IMR-90 (cell line): ENCODE measurements at places on chromosomes 3 and 15. TPM values are rescaled to one million over a fixed set of nuclear protein-coding genes. Genes with fewer than 3 reads are reported as not detected.

DNA sequence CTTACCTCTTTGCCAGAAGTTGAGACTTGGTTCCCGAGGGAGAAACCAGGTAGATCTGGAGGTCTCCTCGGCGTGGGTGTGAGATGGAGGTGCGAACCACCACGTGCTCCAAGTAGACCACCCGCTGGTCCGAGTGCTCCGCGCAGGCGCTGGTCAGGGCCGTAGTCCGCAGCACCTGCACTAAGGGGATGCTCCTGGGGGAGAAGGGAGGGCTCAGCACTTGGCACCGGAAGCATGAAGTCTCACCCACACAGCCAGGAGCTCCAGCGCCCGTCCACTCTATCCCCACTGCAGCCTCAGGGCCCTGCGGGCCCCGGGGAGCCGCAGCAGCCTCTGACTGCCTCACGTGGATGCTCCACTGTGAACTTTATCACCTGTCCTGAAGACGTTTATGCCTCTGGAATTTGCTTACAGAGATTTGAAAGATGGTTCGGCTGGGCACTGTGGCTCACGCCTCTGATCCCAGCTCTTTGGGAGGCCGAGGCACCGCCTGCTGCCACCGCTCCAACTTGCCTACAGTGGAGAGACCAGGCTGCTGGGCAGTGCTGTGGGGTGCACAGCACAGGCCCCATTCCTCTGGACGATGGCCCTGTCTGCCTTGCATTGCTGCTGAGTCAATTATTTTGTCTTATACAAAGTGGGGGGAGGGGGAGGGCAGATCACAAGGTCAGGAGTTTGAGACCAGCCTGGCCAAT is 75.4 kb upstream of the SNRPA1 start:
- no peaks in the 10 kb centered on the region for H3K4me1 ChIP-seq
- H3K4me3 ChIP-seq: no peak overlapping the region
- no peak for DNase-seq
- H3K27me3 ChIP-seq: peaks cover 24% of the 10 kb centered on the region
- no peak overlapping the region for H3K27ac ChIP-seq

DNA sequence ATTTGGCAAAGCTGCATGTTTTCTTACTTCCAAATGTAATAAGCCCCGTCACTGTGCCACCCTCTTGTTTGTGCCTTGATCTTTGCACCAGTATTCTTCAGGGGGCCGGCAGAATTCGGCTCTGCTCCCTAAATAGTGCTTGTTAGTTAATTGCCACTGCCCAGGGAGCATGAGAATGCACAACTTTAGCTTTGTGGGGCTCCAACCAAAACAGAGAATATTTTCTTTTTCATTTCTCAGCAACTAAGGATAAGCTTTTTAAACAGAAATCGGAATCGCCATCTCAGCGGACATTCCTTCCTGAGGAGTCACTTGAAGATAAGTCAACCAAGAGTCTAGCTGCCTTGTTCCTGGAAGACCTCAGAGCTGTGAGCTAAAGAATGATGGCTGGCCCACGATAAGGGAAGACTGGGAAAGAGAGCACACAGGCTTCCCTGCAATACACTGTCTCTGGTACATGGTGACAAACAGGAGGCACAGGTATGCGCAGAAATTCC is 106.0 kb downstream of the LRIG1 start:
- H3K36me3 ChIP-seq: peaks cover 60% of the 10 kb centered on the region
- peaks cover 13% of the 10 kb centered on the region for H3K4me1 ChIP-seq
- DNase-seq: peak; percentile 71
- no peaks in the 10 kb centered on the region for H3K27me3 ChIP-seq

GRCh38 chr3:133944181-133944580 is 48.5 kb upstream of the RAB6B start:
- H3K27ac ChIP-seq: peak overlapping the region; percentile 36
- H3K27me3 ChIP-seq: no peaks in the 10 kb centered on the region
- peak; percentile 81 for DNase-seq
- no peak overlapping the region for H3K4me3 ChIP-seq
- peaks cover 21% of the 10 kb centered on the region for H3K4me1 ChIP-seq

DNA sequence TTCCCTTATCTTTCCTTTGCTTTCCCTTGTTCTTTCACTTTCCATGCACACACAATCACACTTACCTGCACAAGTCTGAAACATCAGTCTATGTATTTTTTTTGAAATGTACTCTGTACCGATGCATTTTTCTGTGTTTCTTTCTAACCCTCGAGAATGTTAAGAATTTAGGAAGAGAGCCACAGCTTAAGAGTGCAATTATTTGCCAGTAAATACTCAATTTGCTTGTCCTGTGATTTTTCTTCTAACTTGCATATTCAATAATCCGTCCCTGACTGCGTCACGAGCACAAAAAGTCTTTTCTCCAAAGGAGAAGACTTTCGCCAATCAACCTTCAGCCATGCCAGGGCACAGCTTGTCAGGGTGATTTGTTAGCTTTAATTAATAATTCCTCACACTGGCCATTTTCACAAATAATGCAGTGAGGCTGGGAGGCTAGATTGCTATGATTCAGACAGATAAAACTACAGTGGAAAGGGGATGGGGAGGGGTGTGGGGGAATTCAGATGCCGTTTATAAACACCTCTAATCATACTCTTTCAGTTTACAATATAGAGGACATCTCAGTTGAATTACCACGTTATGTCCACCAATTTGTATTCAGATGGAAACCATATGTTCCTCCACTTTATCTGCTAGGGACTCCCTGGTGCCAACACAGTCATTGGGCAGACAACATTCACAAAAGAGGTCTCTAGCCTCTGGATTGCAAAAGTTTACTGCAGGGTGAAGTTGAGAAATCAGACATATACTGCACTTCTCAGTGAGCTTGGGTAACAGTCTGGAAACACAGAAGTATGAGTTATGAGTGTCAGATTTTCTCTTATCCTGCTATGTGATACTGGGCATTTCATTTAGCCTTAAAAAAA is 388.0 kb downstream of the ZBTB20 start:
- H3K4me1 ChIP-seq: no peaks in the 10 kb centered on the region; the same call in 1 of the 2 replicates
- peak; percentile 59 for DNase-seq
- H3K4me3 ChIP-seq: peak overlapping the region; percentile 25
- H3K27me3 ChIP-seq: no peaks in the 10 kb centered on the region

DNA sequence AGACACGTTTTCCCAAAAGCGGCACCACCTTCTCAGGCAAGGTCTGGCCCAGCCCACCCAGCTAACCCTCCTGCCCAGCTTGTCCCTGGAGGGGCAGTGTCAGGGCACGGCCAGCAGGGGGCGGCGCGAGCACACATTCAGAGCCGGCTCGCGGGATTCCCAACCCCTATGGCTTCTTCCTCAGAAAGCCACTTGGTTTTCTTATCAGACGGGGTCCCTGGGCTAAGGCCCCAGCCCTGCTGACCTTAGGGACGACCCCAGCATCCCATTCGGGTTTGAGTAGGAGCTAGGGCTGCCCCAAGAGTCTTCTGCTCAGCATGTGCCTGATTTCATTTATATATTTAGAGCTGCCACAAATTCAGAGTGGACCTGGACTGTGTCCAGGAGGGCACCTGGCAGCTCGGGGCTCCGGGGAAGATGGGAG is 14.5 kb downstream of the RLBP1 start:
- peak; percentile 57 for DNase-seq
- H3K4me1 ChIP-seq: no peaks in the 10 kb centered on the region; the same call in 1 of the 2 replicates
- H3K36me3 ChIP-seq: no peaks in the 10 kb centered on the region
- no peak overlapping the region for H3K27ac ChIP-seq

- no peaks in the 10 kb centered on the region for H3K27me3 ChIP-seq
- H3K36me3 ChIP-seq: no peaks in the 10 kb centered on the region
- no peak for DNase-seq
- no peak overlapping the region for H3K27ac ChIP-seq
- H3K4me3 ChIP-seq: no peak overlapping the region
Measured at GRCh38 chr3:123543950-123544349, 40.9 kb downstream of the HACD2 start.

DNA sequence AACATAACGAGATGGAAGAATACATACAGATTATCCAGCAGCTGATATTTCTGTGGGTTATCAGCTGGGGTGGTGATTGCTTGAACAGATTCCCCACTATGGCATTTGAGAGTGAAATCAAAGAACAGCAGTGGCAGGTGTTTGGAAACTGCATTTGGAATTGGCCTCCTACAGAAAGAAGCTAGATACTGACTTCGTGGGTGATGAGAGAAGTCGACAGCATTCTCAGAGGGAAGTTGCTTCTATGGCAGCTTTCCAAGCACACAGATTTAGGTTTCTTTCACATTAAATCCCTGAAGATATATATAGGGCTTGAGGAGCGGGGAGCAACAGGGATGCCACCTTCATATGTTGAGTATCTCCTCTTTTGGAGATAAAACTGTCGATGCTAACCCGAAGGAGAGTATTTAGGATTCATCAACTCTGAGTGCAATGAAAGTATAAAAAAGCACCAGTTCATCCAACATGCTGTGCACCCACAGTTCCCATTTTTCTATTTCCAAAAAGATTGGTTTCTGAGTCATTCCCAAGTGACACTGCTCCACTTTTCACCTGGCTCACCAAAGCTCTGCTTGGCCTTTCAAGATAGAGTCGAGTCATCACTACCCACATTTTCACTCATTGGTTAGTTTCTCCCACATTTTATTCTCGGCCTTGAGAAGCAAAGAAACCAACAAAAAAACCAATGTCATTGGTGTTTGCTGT is 579.8 kb upstream of the SUCLG2 start:
- H3K4me1 ChIP-seq: no peaks in the 10 kb centered on the region
- no peaks in the 10 kb centered on the region for H3K27me3 ChIP-seq
- no peak for DNase-seq

DNA sequence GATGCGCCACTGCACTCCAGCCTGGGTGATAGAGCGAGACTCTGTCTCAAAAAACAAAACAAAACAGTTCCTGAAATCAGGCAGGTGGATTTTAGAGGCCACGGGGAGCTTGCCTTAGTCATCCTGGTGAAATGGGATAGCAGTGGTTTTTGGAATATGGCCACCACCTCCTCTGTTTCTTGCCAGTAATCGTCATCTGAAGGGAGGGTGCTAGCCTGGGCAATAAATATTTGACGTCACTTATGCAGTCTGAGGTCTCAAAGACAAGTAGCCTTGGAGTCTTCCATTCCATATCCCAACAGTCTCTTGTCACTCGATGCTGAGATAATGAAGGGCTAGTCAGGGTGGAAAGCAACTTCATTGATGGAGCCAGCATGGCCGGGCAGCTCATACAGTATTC is 55.2 kb downstream of the KCNAB1 start:
- H3K4me1 ChIP-seq: no peaks in the 10 kb centered on the region
- H3K4me3 ChIP-seq: no peak overlapping the region
- H3K27ac ChIP-seq: no peak overlapping the region
- DNase-seq: peak; percentile 27
- H3K27me3 ChIP-seq: peaks cover 1% of the 10 kb centered on the region; the same call in 1 of the 2 replicates

GRCh38 chr15:38842226-38842625 is 277.6 kb upstream of the RASGRP1 start:
- no peak for DNase-seq
- peaks cover 22% of the 10 kb centered on the region for H3K4me1 ChIP-seq
- H3K4me3 ChIP-seq: no peak overlapping the region
- H3K36me3 ChIP-seq: no peaks in the 10 kb centered on the region
- no peaks in the 10 kb centered on the region for H3K27me3 ChIP-seq

DNA sequence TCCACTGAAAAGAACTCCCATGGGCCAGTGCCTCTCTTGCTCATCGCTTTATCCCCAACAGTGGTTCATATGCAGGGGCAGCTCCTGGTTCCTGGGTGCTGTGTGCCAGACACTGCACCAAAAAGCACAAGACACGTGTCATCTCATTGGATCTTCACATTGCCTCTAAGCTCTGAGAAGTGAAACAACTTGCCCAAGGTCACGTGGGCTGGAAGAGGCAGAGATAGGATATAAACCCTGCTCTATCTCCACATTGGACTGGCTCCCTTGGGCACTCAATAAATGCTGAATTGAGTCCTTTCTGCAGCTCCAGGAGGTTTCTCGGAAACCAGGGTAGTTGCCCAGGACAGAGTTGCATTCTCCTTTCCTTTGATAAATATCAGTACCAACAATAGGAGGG is 88.1 kb downstream of the SRGAP3 start:
- no peaks in the 10 kb centered on the region for H3K36me3 ChIP-seq
- no peak for DNase-seq
- H3K4me3 ChIP-seq: no peak overlapping the region
- H3K4me1 ChIP-seq: no peaks in the 10 kb centered on the region
- 0 out of 2 replicates have a peak, but pooled peaks cover 2% of the 10 kb centered on the region for H3K27me3 ChIP-seq

DNA sequence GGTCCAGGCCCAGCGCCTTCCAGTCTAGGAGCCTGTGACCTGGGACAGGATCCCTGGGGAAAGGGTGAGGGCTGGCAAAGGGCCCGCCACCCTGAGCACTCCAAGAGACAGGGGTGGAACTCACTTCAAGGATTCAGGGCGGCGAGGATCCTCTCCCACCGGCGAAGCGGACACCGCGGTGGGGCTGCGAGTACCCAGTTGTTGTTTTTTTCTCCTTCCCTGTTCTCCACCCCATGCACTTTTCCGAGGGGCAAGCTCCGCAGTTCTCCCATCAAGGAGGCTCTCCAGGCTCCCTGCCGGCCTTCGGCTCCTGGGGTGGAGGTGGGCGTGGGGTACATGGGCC is 387 bp upstream of the PAQR5 start:
- no peak overlapping the region for H3K27ac ChIP-seq
- peaks cover 2% of the 10 kb centered on the region; the same call in 1 of the 2 replicates for H3K4me1 ChIP-seq
- DNase-seq: no peak
- H3K36me3 ChIP-seq: no peaks in the 10 kb centered on the region
- peak overlapping the region; percentile 54; the same call in 1 of the 2 replicates for H3K4me3 ChIP-seq

DNA sequence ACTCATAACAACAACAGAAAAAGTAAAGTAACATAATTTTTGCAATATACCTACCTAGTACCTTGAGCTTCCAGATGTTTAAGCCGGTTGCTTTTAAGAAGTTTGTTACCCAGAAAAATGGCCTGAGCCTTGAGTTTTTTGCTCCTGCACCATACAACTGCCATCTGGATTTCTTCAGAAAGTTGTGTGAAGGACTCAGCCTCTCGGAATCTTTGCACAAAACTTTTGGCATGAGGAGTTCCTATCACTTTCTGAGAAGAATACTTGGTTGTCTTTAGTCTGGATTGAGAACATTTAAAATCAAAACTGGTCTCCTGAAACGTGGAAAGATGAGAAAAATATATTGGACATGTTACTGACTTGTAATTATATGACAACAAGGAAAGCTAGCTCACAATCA is 17.3 kb downstream of the GTPBP8 start:
- H3K4me1 ChIP-seq: peaks cover 2% of the 10 kb centered on the region; the same call in 1 of the 2 replicates
- H3K27me3 ChIP-seq: no peaks in the 10 kb centered on the region
- H3K36me3 ChIP-seq: peaks cover 30% of the 10 kb centered on the region

DNA sequence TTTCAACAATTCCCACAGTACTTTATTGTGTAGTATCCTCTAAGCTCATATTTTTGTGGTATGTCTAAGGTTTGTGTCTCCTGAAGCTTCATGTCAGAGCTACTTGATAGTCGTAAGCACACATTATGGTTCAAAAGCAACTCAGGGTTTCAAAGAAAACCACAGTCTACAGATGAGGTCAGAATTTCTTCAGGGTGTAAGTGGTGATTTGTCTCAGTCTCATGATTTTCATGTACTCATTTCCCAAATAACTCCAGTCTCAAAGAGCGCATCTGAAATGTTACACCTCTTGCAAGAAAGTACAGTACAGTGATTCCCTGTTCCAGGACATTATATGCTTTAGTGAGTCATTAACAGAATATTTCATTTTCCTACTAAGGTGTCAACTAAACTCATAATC is 47.5 kb upstream of the SSR3 start:
- H3K27ac ChIP-seq: no peak overlapping the region
- H3K27me3 ChIP-seq: no peaks in the 10 kb centered on the region
- H3K4me3 ChIP-seq: no peak overlapping the region
- DNase-seq: no peak

GRCh38 chr15:101242160-101242998 is 9.5 kb downstream of the CHSY1 start:
- no peak overlapping the region for H3K4me3 ChIP-seq
- H3K4me1 ChIP-seq: peaks cover 34% of the 10 kb centered on the region
- peaks cover 14% of the 10 kb centered on the region for H3K36me3 ChIP-seq
- peak overlapping the region; percentile 27; the same call in 1 of the 2 replicates for H3K27ac ChIP-seq
- no peaks in the 10 kb centered on the region for H3K27me3 ChIP-seq

Gene GABRR3
- not detected in 2 replicates for total RNA-seq

Gene JMJD7
- 3.6 and 5.0 TPM in 2 replicates for total RNA-seq

Gene CD86
- total RNA-seq: not detected in 2 replicates

Gene CRYGS
- total RNA-seq: 0.36 and 0.56 TPM in 2 replicates

Gene HIGD2B
- not detected in 2 replicates for total RNA-seq

Gene TBC1D5
- total RNA-seq: 53.6 and 57.0 TPM in 2 replicates
